AG09309 (cell line): ENCODE measurements at places on chromosomes 7 and 10.

DNA sequence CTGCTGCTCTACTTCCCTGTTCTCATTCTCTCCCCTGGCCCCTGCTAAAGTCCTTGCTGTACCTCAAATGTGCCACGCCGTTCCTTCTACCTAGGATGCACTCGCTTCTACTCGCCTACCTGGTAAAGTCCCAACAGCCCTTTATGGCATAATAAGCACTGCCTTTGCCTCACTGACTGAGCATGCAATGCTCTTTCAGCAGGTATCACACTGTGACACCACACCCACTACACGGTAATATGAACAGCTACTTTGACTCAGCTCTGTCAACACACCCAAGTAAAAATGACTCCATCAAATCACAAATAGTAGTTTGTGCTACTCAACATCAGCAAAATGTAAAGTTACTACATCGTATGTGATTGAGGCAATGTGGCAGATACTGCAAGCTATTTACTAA, 37.6 kb downstream of the FAM204A start:
- DNase-seq, result no peak

GRCh38 chr7:106218546-106218945, 66.2 kb downstream of the NAMPT start:
- no peak for DNase-seq

DNA sequence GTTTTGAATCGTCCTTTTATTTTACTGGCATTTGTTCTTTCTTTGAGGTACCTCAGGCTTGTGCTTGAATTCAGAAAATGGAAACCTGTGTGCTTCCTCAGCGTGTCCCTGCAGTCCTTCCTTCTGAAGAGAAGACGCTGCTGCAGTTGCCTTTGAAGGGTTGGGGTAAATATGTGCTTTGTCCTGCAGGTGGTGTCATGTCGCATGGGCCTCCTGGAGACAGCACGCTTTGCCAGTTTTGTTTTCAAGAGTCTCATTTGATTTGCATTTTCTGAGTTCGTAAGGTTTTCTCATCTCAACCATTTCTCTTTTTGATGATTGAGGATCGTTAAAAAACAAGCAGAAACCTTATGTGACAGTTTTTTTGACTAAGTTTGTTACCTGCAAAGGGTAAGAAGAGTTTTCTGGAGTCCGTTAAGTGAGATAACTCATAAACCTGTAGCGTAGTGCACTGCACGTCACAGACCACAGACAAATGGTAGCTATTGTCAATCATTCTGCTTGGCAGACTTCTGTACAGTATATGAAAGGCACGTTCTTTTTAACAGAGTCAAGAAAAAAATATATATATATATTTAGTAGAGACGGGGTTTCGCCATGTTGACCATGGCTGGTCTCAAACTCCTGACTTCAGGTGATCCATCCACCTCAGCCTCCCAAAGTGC, 57.0 kb downstream of the CDC123 start:
- no peak for DNase-seq

- no peak for DNase-seq
These were observed 159.2 kb downstream of the PRKG1 start for GRCh38 chr10:51233337-51234100.

GRCh38 chr10:114395366-114396022, 8.8 kb downstream of the AFAP1L2 start:
- DNase-seq, result no peak

GRCh38 chr7:124246262-124246863, 213.5 kb upstream of the TMEM229A start:
- DNase-seq, result no peak

GRCh38 chr7:103857435-103857834, 132.0 kb downstream of the RELN start:
- no peak for DNase-seq

GRCh38 chr7:112233048-112233697, 26.7 kb downstream of the ZNF277 start:
- no peak for DNase-seq

- DNase-seq, result no peak
These were observed 24.4 kb downstream of the CRPPA start for GRCh38 chr7:16396766-16397500.

DNA sequence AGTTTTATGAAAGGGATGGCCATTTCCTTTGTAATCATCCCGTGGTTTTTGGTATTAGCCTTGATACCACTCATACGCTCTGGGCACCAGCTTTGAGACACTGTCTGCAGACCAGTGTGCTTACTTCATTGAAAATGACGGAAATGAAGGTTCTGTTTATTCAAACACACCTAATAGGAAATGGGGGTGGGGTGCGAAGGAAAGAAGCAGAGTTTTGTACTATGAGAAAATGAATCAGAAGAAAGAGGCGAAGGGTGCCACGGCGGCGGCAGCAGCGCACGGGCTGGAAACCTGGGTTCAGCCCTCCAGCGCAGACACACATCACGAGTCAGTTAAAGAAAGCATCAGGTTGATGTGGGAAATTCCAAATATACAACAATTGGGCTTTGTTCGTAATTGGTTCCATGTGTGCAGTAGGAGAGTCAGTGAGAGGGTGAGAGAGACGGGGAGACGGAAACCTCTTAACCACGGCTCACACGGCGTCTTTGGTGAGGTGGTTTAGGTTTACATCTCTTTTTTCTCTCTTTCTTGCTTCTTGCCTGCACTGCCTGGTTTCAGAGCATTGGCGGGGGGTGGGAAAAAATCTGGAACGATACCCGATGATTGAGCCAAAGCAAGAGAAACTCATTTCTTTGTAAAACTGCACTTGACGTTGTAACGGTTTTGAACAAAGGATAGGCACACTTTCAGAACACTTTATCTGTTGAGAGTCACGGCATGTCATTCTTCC, 321.2 kb downstream of the FRMD4A start:
- peak; percentile 78 for DNase-seq

DNA sequence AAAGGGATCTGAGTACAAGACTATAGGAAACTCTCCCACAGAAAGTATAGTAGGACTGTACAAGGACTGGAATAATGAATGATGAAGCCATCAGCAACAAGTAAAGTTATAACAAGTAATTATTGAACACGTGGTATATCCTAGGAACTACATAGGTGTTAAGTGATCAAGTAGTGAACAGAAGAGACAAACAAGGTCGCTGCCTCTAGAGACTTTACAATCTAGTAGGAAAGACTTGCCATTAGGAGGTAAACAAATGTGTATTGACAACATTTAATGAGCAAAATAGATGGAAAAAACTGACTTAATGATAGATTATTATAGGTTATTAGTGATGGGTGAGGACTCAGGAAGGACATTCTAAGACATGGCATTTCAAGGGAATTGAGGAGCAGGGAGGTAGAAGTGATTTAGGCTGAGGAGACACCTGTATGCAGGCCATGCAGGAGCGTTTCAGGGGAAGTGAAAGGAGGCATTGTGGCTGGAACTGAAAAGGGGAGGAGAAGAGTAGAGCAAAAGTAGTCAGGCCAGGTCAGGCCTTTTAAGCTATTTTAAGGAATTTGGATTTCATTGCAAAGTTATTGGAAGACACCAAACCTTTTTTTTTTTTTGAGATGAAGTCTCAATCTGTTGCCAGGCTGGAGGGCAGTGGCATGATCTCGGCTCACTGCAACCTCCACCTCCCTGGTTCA, 8.5 kb upstream of the GLCCI1 start:
- DNase-seq, result no peak

DNA sequence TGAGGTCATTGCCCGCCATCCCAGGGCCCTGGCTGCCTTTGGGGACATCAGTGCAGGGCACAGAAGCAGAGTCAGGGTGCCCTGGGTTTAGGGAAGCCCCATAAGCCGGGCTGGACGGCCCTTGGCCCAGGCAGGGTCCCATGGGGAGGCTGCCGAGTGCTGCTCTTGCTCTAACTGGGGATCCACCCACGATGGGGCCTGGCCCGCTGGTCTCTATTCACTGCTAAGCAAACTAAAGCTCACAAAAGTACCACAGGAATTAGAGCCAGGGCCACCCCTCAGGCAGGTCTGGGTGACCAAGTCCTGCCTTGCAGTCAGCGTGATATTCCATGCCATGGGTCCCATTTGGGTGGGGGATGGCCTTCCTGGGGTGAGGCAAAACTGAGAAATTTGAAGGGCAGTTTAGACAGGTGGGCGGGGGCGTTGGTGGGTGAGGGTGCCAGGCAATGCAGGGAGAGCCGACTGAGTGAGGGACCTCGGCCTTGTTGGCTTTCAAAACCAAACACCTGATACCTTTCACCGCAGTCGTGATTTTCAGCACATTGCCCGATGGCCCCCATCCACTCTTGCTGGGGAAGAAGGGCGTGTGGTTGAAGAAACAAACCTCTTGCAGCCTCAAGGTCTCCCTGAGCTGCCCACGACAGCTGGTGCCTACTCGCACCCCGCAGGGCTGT, 92.8 kb upstream of the PPIF start:
- DNase-seq, result no peak

DNA sequence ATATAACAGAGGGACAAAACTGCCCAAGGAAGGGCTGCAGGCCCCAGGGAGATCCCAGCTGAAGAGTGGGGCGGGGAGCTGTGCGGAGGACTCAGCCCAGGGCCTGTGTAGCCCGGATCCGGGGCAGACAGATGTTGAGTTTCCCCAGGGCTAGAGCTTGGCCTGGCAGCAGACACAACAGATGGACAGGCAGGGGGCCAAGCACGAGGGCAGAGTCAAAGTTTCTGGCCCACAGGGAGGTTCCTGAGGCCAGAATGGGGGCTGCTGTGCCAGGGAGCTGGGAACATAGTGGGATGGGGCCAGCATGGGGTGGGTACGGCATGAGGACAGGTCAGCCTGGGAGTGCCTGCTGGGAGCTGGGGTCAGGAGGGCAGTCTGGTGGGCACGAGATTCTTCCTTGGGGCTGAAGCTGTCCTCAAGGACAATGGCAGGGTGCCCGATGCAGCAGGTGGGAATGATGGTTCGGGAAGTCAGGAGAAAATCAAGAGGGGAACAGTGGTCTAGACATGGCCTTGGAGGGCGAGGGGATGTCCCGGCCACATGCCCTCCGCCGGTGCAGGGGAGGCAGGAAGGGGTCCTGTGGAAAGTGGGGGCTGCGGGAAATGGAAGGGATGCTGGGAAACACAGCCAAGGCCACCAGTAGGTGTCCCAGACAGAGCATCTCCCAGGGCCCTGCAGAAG, 519.1 kb upstream of the FOXK1 start:
- no peak for DNase-seq

GRCh38 chr10:1050145-1050544, 1.2 kb upstream of the IDI1 start:
- DNase-seq, result no peak

- DNase-seq, result no peak
These were observed 2.5 kb downstream of the ZNF273 start for GRCh38 chr7:64905547-64905946.

DNA sequence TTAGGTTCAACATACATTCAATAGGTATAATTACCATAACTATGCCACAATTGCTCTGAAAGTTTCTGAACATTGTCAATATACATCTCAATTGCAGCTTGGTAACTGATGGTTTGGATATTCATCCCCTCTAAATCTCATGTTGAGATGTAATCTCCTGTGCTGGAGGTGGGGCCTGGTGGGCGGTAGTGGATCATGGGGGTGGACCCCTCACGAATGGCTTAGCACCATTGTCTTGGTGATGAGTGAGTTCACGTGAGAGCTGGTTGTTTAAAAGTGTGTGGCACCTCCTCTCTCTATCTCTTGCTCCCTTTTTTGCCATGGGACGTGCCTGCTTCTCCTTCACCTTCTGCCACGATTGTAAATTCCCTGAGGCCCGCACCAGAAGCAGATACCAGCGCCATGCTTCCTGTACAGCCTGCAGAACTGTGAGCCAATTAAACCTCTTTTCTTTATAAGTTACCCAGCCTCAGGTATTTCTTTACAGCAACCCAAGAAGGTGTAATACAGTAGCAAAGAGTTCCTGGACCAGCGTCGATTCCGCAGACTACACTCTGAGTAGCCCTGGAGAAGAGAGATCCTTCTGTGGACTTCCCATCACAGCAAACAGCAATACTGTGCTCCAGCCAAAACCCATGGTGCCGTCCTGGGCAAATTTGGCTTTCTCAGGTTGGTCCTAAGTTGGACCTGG, 83.8 kb upstream of the GRB10 start:
- no peak for DNase-seq

DNA sequence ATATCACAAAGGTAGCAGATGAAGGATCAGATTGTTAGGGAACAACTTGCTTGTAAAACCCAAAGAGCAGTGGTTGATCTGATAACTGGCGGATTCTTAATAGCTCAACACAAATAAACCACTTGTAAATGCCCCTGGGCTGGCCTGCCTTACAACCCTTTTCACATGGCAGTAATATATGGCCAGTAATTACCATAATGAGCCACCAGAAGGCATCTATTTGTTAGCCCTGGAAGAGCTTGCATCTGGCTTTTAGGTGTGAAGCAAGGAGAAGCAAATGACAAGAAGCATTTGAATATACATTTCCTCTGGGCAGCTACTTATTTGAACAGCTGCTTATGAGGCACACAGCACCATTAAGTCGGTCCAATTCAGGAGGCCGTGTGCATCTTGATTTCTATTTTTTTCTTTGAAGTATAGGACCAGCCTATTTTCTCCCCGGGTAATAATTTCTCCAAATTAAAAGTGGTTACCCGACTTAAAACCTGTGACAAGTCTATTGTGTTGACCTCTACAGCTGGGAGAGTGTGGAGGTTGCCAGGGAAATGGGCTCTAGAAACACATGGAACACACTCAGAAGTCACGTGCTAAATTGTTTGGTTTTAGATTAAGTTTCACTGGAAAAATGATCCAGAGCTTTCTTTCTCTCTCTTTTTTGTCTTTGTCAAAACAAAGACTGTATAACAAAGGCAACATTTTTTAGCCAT, 113.4 kb downstream of the SEM1 start:
- DNase-seq, result no peak
